ENCODE measurements at places on chromosomes 3 and 15. TPM values are rescaled to one million over a fixed set of nuclear protein-coding genes. Genes with fewer than 3 reads are reported as not detected.

- no peak for DNase-seq
These were observed 2.9 kb downstream of the TIMP4 start for GRCh38 chr3:12155828-12156227.

DNA sequence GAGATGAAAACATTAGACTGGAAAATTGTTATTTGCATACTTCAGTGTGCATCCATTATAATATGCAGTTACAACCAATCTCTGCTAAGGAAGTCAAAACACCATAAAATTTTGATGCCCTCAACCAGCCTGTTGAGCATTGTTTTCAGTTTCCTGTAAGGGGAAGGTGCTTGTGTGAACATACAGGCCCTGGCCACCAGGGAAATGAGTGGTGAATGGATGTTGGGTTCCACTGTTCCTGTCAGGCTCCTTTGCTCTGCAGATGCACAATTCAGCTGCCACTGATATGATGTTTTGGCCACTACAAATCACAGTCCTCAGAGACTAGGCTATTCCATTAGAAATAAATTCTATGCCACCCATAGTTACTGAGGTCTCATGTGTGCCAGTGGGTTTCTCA, 184.6 kb downstream of the SYNPR start:
- no peak for DNase-seq

DNA sequence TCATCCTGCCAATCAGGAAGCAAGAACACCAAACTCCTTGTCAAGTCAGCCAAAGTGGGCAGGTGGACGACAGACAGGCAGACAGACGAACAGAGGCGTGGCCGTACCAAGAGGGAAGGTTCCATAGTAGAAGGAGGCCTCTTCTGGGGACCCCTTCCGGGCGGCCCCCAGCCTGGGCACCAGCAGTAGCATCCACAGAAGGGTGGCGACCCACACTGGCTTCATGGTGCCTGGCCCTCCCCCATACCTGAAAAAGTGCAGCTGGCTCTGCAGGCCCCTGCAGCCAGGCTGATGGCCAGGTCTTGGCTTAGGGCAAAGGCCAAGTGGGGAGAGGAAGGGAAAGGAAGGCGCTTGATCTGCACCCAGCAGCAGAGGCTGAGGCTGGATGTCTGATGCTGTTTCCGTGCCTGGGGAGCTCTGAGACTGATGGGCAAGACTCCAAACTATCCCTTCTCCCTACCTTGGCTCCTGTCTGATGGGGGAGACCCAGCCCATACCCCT, 607 bp downstream of the LCTL start:
- DNase-seq, result no peak

GRCh38 chr15:99564221-99565048, 1.3 kb upstream of the MEF2A start:
- DNase-seq, result no peak

- DNase-seq, result no peak
These were observed 59.1 kb downstream of the TRIM42 start for GRCh38 chr3:140736863-140737460.

DNA sequence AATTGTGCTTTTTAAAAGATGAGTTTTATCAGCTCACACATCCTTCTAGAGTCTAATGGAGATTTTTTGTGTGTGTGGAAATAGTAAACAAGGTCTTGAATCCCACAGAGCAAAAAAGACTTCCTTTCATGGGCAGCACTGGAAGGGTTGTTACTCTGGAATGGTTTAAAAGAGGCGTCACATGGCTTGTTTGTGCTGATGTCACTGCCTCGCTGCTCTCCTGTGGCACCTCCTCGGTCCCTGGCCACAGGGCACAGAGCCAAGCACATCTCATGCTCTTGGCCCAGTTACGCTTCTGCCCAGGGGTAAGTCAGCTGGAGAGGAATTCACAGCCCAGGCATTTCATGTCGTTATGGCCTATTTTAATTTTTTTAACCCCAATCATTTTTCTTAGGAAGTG, 53.2 kb downstream of the PGPEP1L start:
- DNase-seq, result no peak

GRCh38 chr15:88218557-88219221, 37.9 kb downstream of the NTRK3 start:
- DNase-seq, result no peak

- DNase-seq, result no peak
These were observed 211.9 kb upstream of the PRICKLE2 start for GRCh38 chr3:64437131-64437530.

GRCh38 chr3:50806806-50807205, 132.1 kb downstream of the DOCK3 start:
- no peak for DNase-seq

GRCh38 chr15:81303244-81304225, 20.4 kb downstream of the STARD5 start:
- DNase-seq, result no peak

DNA sequence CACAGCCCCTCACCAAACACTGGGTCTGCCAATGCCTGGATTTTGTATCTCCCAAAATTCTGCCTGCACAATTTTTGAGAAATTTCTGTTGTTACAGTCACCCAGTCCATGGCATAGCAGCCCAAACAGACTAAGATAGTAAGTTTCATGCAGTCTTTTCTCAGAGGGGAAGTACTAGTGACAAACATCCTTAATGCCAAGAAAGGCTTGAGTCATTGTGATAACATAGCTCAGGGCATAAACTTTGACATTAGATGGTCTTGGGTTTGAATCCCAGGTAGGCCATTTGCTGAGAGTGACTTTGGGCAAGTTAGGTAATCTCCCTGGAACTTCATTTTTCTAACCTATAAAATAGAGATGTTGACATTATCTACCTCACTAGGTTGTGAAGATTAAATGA, 36.1 kb upstream of the PFN2 start:
- DNase-seq, result no peak

- no peak for DNase-seq
These were observed 198.5 kb downstream of the FOXP1 start for GRCh38 chr3:71384837-71385716.

DNA sequence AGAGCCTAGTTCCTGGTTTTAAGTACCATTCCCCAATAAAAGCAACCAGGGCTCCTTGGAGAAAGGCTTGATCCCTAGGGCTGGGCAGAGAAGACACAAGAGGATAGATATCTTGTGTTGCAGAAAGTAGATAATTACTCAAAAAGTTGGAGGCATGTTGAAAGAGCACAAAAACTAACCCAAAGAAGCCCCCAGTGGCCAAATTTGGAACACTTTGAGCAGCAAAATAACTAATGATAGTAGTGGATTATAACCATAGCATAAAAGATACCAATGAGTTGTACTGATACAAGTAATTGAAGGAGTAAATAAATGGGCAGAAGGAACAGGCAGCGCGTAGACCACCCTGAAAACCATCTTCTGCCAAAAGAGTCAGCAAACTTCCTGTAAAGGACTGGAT, 12.0 kb downstream of the EXOSC7 start:
- DNase-seq, result no peak

DNA sequence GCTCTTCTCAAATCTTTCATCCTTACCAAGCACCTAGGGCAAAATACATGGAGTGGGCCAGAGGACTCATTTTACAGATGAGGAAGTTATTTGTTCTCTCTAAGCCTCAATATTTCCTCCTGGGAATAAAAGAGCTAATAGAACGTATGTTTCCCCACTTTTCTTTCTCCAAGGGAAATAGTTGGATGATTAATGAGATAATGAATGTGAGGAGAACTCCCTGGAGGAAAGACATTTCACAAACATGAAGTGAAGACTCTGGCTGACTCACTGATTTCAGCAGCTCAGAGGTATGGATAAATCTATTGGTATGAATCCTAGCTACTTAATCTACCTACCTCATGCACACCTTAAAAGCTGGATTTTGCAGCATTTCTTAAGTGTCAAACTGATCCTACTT, 98.4 kb downstream of the ECT2 start:
- no peak for DNase-seq

- no peak for DNase-seq
These were observed 12.0 kb downstream of the SEMA5B start for GRCh38 chr3:123015596-123015995.

GRCh38 chr3:152203652-152204051, 65.1 kb upstream of the MBNL1 start:
- DNase-seq, result no peak

- DNase-seq, result no peak
These were observed 9.4 kb downstream of the BCL6 start for GRCh38 chr3:187735837-187736236.

- no peak for DNase-seq
These were observed 18.3 kb upstream of the GASK1A start for GRCh38 chr3:42960786-42961185.

DNA sequence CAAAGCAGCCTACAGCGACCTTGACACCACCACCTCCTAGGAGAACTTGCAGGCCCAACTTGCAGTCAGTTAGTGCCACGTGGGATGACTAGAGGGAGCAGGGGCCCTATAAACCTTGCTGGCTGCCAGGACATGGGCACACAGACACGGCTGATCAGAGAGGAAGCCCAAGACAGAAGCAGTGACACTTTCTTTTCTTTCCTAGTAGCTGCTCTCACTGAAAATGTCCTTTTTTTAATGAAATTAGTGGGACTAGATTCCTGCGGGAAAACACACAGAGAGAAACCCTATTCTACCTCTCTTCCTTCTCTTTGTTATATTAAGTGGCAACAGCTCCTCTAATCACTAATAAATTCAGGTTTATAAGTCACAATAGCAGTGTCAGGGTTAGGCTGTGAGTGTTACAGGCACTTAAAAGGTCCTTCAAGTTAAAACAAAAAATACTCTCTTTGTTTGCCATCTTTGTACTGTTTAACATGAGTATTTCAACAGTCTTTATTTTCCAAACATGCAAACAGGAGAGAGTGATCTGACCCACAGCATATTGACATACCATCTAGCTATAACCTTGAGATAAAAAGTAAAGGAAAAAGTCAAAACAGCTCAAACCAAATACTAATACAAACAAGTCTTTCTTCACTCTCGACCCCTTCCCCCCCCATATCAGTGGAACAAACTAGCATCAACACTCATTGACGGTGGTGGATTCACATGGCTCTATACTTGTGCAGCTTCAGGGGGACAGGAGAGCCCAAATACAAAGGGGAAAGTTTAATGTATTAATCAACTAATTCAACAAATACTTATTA, 2.1 kb upstream of the TMEM212 start:
- DNase-seq, result no peak

- DNase-seq, result no peak
These were observed 131.6 kb downstream of the LRRK1 start for GRCh38 chr15:101050623-101051290.

DNA sequence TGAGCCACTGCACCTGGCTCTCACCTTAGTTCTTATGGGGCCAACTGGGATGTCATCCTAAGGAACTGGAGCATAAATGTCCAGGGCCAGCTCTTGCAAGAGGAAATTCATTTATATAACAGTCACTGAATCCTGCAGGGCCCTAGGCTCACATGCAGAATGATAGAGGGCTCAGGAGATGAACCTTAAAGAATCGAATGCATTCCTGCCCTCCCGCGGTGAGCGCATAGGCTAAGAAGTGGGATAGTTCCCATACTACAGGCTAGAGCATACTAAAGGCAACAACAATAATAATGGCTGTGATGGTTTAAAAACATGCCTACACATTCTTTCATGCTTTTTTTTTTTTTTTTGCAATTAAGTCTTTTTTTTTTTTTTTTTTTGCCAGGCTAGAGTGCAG, 17.1 kb upstream of the CSRNP1 start:
- DNase-seq, result no peak

- no peak for DNase-seq
These were observed 89.5 kb upstream of the TPM1 start for GRCh38 chr15:62953021-62953420.

DNA sequence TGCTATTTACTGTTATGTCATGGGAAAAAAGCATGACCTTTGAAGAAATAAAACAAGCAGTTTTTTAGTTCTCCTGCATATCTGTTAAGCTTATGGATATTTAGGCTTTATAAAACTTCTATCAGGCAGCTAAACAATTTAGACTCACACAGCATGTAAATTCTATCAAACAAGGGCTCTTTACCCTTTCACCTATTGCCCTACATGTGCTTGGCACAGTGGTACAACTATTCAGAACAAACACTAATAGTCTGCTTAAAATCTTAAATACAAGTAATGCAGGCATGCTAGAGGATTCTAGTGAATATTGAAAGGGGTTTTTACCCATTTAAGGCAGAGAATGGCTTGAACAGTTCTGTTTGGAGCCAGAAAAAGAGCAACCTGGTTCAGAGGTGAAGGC, 23.4 kb upstream of the NANOGP8 start:
- no peak for DNase-seq

DNA sequence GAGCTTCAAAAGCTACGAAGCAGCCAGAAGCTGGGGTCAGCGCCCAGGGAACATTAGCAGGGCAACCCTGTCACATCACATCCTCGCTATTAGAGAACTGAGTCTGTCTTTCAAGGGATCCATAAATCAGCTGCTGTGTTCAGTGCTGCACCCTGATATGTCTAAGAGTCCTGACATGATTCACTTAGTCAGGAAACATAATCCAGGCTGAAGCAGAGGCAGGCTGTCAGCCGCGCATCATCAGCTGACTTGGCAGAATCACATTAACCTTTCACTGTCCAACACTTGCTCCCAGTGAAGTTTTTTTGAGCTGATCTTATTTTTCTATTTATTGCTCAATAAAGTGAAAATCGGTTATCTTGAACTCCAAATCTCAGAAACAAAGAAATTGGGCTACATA, 23.5 kb downstream of the MYH15 start:
- no peak for DNase-seq

DNA sequence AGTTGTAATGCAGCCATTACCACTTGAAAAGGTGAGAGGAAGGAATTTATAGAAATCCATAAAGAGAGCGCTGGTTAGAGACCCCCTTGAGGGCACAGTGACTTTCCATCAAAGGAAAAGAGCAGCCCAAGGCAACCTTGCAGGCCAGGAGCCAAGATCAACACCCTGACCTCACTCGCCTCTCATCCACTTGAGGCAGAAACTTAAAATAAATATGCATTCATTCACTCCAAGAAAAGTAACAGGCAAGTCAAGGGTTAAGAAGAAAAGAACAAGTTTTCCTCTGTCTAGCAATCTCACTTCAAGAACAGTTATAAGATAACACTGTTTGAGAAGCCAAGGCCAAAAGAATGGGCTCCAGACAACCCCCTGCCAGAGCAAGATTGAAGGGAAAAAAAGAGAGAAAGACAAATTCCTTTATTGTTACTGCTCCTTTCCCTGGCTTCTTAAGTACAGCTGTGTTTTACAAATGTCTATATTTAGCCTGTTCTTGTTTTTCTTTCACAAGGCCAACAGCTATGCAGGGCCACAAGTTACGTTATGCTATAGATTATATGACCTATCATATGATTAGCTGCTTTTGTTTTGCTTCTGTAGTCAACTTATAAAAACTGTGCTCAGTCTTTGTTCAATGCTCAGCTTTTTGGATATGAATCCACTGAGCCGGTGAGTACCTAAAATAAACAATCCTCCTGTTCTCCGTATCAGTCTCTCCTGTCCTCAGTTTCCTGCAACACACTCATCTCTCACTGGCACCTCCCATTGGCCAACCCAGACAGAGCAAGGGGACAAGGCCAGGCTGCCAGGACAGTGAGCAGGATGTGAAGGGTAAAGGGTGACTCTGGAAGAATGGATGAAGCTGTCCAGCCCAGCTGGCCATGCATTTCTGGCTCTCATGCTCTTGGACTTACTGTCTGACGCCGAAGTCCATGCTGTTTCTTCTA, 15.8 kb upstream of the SSUH2 start:
- DNase-seq, result no peak

The GALNT15 gene
- 0.10 TPM for total RNA-seq

The LDHAL6B gene
- total RNA-seq, result not detected

The COLQ gene
- total RNA-seq, result 0.64 TPM

The GTF2A2 gene
- total RNA-seq, result 234 TPM

The TGM5 gene
- not detected for total RNA-seq

The LIPC gene
- not detected for total RNA-seq

The POTEB gene
- not detected for total RNA-seq

The PCSK6 gene
- total RNA-seq, result 10.6 TPM

The CFAP100 gene
- total RNA-seq, result not detected

The CPLX3 gene
- not detected for total RNA-seq

The MFN1 gene
- 73.5 TPM for total RNA-seq

Data from Panc1 (cell line).